ENCODE measurements at places on chromosomes 1 and 21.
A peak's percentile ranks its signal among the peaks of the same experiment; 100 is the strongest.

DNA sequence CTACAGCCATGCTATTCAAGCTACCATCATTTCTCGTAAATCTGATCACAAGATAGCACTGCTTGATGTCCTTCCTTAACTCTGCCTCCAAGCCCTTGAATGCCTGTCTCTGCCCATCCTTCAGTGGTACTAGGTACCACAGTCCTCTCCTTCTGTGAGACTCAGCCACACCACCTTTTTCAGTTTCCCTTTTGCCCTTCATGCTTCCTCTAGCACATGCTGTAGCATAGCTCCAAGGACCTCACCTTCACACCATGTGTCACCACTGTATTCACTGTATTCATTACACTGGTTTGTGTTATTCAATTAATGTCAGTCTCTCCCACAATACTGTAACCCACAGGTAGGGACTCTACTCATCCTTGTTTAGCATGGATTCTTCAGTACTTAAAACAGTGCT is 8.0 kb upstream of the TP53BP2 start:
- DNase-seq, result no peak

DNA sequence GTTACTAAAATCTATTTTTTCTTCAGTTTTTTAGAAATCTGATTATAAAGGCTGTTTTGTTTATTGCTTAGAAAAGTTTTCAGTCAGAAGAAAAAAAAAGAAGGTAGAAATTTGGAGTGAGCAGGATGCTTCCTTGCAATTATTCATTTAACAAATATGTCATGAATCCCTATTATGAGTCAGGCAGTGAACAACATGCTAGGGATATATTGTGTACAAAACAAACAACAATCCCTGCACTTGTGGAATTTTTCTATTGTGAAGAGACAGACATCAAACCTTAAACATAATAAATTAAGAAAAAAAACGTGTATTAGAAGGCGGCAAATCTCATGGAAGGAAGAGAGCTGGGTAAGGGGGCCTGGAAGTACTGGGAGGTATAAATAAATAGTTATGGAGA is 664.1 kb upstream of the CAMK1G start:
- no peak for DNase-seq

- DNase-seq, result no peak
These were observed 200.8 kb downstream of the HUNK start for GRCh38 chr21:32073593-32073992.

DNA sequence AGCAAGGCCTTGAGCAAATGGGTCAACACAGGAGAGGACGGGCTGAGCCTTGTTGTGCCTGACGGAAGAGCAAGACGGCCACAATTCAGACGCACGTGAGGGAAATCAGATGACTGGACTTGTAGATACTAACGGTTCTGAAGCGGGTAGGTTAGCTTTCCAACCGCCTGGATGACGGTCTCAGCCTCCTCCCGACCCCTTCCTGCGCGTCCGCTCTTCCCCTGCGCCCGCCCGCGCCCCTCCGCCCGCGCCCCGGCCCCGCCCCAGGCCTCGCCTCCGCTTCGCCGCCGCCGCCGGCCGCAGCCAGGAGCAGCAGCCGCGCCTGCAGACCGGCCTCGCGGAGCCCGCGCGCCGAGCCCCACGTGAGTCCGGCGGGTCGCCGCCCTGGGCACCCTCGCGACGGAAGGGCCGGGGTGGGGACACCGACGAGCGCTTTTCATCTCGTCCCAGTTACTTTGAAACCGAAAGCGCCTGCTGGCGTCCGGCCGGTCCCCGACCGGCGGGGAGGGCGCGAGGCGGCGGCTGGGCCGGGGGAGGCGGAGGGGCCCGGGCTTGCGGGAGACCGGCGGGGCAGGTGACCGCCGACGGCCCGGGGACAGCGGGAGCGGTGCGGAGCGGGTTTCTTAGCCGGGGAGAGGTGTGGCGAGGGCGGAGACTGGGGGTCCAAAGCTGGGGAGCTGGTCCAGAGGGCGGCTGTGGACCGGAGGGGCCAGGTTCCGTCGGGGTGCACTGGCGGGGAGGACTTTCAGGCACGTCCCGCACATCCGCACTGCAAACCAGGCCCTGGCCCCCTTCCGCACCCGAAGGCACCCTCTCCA is at the start of gene TRAF5:
TSS of gene TRAF5 (plus strand) at position 306 of the 818 bp plus-strand sequence. CDS start 26,407 bp downstream, outside the sequence.
- no peak for DNase-seq

- peak; percentile 22 for DNase-seq
These were observed 5.6 kb upstream of the PTCH2 start for GRCh38 chr1:44848456-44849181.

DNA sequence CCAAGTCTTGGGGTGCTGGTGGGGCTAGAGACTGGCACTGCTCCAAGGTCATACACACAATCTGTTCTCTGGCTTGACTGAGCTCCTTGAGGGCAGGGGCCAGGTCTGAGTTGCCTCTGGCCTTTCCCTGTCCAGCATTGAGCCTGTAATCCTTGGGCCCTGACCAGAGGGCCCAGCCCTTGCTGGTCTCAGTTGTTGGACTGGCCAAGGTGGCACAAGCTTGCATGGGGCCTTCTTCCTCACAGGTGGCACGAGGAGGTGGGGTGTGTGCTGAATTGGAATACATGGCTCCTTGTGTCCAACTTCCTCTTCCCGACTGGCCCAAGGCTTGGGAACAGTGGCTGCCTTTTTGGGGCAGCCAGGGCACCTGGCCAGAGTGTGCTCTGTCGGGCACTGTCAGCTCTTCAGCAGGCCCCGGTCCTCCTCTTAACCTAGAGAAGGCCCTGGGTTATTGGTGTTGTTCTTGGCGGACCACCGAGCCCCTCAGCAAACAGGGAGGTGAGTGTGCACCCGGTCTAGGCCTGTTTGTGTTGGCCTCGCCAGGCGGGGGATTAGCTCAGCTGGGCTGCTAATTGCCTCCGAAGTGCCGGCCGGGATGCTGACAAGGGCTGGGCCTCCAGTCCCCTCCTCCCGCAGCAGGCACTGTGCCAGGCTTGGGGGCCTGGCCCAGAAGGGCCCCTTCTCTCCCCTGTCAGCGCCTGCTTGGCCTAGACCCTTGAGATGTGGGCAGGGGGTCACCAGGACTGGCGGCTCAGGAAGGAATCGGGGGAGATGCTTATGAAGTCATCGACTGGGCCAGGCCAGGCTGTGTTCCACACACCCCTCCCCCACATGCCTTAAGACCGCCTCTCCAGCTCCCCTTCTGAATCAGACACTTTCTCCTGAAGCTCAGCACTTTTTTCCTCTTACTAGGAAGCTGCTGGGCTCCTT is 28.5 kb downstream of the WNT4 start:
- peak; percentile 16 for DNase-seq

DNA sequence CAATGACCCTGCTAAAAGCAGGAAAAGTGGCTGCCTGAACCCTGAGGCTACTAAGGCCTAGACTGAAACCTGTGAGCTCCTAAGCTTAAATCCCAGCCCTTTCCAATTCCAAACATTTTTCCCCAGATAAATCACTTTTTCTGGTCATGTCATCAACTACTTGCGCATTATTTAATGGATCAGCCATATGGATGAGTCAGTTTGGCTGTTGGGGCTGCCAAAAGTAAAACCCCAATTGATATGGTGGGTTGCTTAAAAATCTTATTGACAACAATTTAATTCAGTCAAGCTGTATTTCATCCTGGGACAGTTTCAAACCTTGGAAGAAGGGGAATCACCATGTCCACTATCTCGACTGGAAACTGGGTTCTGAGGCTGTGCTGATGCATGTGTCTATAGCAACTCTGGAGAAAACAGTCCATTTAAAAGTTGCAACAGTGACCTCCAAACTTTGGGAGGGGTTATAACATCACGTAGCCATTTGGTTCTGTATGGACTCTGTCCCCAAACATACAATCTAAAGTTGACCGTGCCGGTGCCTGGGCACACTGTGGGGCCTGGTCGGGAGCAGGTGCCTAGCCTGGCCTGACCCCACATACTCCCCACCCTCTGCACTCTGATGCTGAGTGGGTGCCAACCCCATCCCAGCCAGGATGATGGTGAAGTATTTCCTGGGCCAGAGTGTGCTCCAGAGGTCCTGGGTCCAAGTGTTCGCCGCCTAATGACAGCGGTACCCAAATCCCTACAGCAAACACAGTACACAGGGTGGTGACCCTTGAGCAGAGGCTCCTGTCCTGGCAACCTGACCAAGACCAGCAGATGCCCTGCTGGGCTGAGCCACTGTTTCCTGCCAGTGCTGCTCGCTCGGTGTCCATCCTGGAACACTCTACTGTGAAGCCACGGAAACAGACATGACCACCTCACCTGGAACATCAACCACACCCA is 46.5 kb upstream of the LRRC52 start:
- DNase-seq, result no peak

All from nucleus accumbens (tissue), 56 donors.